Heart right ventricle (tissue), 16 donors: ENCODE measurements at places on chromosomes 1 and 21.
A peak's percentile ranks its signal among the peaks of the same experiment; 100 is the strongest.

- peak; percentile 73 for DNase-seq
Measured at GRCh38 chr1:150168960-150169601, 19.4 kb downstream of the PLEKHO1 start.

- no peak for DNase-seq
Measured at GRCh38 chr1:228695015-228695955, 40.0 kb upstream of the RHOU start.

- DNase-seq: no peak
Measured at GRCh38 chr1:3564921-3565831, 46.1 kb downstream of the MEGF6 start.

DNA sequence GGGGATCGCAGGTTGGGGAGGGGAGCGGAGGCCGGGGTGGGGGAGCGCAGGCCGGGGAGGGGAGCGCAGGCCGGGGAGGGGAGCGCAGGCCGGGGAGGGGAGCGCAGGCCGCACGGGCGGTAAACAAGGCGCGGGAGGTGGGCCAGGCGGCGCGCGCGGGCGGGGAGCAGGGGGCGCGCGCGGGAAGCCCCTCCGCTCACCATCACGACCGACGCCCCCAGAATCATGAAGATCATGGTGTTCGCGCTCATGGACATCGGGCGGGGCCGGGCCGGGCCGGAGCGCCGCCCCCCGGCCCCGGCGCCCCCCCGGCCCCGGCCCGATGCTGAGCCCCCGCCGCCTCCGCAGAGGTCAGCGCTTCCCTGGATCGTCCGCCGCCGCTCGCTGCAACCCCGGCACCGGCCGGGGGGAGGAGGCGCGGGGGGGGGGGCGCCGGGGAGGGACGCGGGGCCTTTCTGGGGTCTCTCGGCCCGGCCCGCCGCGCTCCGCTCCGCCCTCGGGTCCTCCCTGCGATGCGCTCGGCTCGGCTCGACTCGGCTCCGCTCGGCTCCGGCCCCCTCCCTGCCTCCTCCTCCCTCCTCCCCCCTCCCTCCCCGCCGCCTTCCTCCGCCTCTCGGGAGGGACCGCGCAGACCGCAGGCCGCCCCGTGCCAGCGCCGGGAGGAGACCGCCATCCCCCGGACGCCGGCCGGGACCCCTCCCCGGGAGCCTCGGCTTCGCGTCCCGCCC is at the start of gene TMEM240:
Gene TMEM240, minus strand, starts transcription at position 535 of the 728 bp plus-strand sequence. Its CDS starts 278 bp downstream, at position 257.
- DNase-seq: peak; percentile 87

DNA sequence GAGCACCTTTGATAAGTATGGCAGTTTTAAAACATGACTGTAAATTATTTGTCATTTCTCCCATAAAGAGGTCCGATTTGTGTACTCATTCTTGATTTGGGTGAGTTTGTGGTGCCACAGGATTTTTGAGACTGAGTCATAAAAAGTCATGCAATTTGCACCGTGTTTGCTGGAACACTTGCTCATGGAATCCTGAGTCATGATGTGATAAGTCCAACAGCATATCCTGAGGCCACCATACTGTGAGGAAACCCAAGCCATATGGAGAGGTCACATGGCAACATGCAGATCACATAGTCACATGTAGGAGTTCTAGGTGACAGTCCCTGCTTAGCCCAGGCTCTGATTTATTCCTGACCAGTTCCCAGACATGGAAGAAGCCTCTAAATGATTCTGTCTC is 40.8 kb upstream of the PRRX1 start:
- no peak for DNase-seq

- DNase-seq: no peak
Measured at GRCh38 chr1:47870946-47871676, 126.1 kb downstream of the TRABD2B start.

GRCh38 chr1:208218237-208219097 is 25.7 kb downstream of the PLXNA2 start:
- no peak for DNase-seq

GRCh38 chr1:12130466-12131130 is 36.2 kb upstream of the TNFRSF1B start:
- no peak for DNase-seq

DNA sequence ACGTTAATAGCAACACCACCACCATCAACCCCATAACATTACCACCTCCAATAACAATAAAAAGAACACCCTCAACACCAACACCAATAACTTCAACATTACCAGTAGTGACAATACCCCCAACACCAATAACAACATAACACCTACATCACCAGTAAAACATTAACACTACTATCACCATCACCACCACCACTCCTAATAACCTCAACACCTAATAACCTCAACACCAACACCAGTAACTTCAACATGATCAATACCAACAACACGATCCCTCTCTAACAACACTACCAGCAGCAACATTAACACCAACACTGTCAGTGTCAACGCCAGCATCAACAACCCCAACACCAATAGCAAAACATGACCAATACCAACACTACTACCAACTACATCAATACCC is 57.2 kb downstream of the TAS1R2 start:
- DNase-seq: no peak

DNA sequence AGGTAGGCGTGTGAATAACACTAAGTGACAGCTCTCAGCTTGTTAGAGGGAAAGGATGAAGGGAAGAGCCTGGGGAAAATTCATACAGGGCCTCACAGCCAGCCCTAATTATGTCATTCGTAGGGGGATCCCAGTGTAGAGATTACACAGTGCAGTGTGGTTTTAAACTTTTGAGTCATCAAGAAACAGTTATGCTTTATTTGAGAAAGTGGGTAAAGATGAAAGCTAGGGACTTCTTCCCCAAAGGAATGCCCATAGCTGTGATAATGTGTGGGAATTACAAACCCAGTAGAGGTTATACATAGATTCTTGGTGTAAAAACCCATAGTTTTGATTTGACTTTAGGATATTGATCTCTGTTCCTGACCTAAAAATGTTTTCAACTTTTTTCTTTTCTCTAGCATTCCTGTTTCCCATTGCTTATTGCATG is 1.9 kb downstream of the TTF2 start:
- DNase-seq: no peak

- no peak for DNase-seq
Measured at GRCh38 chr21:44092211-44092610, 15.0 kb upstream of the PWP2 start.

GRCh38 chr1:162538815-162539431 is 22.6 kb upstream of the UAP1 start:
- no peak for DNase-seq

- DNase-seq: no peak
Measured at GRCh38 chr1:116322752-116323405, 50.2 kb upstream of the ATP1A1 start.

DNA sequence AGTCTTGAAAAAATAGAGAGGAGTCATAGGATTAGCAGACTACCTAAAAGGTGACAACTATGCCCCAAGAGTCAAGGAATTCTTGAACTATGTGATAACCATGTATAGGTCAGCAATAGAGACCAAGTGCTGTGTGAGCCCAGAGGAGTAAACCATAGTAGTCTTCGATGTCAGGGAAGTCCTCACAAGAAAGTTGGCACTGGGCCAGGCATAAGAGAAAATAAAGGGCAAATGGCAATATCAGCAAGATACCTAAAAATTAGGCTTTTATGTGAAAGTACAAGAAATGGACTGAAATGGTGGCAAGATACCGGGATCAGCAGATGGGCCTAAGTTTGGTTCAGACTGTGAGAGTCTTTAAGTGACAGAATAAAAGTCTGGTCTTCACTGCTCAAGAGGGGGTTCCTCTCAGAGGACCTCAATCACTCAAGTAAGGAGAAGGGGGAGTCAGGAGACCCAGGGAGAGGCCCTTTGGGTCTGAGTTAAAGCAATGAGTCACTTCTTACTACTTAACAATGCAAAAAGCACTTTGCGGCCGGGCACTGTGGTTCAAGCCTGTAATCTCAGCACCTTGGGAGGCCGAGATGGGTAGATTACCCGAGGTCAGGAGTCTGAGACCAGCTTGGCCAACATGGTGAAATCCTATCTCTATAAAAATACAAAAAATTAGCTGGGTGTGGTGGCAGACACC is 95.0 kb downstream of the TEX35 start:
- DNase-seq: no peak

DNA sequence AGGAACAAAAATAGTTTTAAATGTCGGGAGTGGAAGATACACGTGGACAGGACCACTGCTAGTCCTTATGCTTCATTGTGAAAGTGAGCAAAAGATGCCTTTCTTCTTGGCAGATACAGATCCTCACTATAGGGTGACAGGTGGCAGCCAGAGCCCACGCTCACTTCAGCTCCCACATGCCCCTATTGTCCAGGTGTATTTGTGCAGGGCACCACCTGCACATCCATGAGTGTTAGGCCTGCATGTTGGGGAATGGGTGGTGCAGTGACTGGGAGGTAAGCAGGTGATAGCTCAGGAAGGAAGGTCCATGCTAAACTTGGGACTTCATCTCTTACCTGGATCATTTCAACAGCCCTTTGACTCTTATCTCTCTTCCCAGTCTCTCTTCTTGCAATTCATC is 27.4 kb downstream of the SLC5A9 start:
- no peak for DNase-seq

- DNase-seq: no peak
Measured at GRCh38 chr1:147825586-147825985, 65.2 kb upstream of the GJA5 start.

GRCh38 chr21:43958364-43959158 is 53.5 kb upstream of the TRAPPC10 start:
- DNase-seq: no peak

- DNase-seq: no peak
Measured at GRCh38 chr21:42925114-42925926, at the start of gene ERVH48-1. TSS of gene ERVH48-1 (minus strand) at chr21:42925630. CDS start at chr21:42919006, 6,624 bp downstream.

DNA sequence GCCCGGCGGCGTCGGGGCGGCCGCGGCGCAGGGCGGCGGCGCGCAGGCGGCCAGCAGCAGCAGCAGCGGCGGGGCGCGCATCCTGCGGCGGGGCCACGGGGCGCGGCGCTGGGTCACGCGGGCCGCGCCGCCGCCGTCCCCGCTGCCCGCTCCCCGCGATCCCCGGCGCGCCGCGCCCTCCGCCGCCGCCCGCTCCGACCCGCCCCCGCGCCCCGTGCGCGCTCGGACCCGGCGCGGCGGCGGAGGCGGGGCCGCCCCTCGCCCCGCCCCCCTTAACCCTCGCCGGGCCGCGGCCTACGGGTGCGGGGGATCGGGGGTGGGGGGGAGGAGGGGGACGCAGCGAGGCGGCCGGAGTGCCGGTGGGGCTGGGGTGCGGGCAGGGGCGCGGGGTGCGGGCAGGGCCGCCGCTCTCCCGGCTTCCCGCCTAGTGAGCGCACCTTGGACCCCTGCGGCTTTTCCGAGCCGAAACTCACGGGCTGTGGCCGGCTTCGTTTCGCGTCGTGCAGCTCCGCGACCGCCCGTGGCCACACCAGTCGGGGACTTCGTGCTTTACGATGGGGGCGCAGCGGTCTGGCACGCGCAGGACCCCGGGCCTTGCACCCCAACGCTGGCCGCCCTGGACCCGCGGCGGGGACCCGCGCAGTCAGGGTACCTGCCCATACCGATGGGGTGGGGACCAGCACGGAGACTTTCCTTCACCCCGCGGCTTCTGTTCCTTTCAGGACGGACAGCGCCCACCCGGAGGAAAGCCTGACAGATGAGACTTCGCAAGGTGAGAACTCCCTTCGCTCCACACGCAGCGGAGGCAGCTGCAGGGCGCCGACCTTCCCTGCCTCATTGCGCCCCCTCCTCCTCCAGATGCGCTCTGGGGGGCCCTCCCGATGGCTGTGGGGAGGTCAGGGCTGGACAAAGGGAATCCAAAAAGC is at the start of gene FNDC10:
Gene FNDC10, minus strand, starts transcription at position 201 of the 926 bp plus-strand sequence. Its CDS starts 120 bp downstream, at position 81.
- peak; percentile 10 for DNase-seq

DNA sequence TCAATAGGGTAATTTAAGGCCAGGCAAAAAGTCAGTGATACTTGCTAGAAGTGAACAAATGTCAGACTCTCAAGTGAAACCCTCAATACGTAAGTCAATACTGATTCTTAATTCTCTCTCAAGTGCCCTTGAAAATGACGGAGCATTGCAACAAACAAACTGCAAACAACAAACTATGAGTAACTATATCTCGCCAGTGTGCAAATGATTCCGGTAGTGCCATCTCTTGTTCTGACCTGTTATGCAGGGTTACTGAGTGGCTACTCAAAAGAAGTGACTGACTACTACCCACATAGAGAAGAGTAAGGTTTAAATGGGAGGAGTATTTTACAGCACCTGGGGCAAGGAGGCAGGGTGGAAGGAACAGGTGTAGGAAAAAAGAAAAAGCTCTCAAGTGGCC is 1.6 kb downstream of the SLC19A2 start:
- DNase-seq: no peak

GRCh38 chr1:182889997-182890396 is 50.9 kb downstream of the DHX9 start:
- no peak for DNase-seq

DNA sequence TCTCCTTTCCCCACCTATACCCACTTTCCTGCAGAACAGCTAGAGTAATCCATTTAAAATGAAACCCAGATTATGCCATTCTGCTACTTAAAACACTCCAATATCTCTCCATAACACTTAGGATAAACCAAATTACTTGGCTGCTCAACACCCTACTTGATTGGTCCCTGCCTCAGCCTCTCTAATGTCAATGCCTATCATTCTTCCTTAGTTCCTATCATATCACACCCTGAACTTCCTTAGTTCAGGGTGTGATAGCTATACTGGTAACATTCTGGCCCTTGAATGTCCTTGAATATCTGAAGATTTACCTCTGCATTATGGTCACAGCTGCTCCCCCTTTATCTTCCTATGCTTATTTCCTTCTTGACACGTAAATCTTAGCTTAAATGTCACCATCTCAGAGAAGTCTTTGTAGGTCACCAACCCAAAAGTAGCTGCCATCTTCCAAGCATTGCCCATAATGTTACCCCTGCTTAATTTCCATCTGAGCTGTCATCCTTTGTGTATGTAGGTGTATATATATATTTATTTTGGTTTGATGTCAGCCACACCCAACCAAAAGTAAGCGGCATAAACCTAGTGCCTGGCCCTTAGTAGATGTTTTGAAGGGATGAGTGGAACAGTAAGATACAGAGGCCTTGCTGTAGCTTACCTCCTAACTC is 379.8 kb downstream of the PTPRC start:
- DNase-seq: no peak

DNA sequence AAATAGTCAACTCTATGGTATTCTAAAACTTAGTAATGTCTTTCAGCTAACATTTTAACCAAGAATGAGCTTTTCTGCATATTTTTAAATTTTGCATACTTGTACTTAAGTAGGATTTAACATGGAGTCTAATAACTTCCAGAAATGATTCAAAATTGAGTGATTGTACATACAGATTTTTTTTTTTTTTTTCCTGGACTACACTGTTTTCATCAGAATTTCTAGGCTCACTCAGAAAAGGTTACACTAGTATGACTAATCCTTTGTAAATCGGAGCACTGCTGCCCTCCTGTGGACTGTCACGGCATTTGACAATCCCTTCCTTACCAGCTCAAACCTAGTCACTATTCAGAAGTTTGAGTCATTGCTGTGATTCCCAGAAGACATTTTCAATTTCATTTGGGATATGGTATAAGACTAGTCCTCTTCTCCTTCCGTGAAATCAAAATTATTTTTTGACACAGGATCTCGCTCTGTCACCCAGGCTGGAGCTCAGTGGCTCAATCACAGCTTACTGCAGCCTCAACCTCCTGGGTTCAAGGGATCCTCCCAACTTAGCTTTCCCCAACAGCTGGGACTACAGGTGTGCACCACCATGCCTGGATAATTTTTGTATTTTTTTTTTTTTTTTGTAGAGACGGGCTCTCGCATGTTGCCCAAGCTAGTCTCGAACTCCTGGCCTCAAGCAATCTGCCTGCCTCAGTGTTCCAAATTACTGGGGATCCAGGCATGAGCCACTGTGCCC is 45.5 kb downstream of the CD46 start:
- peak; percentile 76 for DNase-seq
